ENCODE measurements at places on chromosomes 5 and 9.

GRCh38 chr9:94802793-94803192 is 76.3 kb downstream of the AOPEP start:
- DNase-seq: peak; percentile 48

DNA sequence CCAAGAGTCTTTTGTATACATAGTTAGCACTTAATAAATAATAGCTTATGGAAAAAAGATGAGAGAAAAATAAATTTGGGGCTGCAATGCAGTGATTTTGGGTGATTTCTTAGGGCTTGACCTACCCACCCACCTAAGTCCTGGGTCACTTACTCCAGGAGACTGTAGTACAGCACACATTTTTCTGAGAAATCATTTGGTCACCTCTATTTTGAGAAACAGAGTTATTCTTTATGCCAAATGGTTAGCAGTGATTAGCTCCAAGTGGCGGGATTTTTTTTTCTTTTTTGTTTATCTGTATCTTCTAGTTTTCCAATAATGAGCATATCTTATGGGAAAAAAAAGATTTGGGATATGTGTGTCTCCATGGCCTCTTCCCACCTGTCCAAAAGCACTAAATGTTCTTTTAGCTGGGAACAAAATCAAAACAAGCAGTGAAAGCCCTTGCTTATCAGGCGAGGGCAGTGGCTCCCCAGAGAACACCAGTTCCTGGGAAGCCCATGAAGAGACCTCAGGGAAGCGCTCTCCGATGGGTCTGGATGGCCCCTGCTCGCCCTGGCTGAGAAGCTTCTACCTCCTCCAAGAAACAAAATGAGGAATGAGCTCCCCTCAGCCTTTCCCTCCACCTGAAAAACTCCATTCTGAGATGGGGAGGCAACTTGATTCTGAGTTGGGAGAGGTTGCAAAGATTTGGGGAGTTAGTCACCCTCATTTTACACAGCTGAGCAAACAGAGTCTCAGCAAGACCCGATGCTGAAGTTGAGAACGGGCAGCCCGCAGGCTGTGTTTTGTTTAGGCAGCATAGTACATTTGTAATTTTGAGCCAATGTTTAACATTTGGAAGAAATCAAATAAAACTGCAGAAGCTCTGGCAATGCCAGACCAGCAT is 69.9 kb downstream of the CYFIP2 start:
- DNase-seq: peak; percentile 21

DNA sequence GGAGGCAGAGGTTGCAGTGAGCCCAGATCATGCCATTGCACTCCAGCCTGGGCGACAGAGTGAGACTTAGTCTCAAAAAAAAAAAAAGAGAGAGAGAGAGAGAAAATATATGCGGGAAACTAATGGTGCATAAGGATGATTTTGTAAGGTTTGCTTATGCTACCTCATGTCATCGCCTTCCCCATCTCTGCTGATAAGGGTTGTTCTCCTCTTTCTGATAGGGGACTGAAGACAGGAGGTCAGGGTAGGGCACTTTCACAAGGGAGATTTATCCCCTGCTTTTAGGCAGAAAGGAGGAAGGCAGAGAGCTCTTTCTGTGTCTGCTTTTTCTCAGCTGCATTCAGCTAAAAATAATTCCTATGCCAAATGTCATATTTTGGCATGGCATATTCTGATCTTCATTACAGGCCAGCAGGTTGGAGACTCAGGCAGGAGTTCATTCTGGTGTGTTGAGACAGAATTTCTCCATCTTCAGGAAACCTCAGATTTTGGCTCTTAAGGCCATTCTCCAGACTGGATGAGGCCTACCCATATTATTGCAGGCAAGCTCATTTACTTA is 220.2 kb downstream of the AUH start:
- DNase-seq: no peak

DNA sequence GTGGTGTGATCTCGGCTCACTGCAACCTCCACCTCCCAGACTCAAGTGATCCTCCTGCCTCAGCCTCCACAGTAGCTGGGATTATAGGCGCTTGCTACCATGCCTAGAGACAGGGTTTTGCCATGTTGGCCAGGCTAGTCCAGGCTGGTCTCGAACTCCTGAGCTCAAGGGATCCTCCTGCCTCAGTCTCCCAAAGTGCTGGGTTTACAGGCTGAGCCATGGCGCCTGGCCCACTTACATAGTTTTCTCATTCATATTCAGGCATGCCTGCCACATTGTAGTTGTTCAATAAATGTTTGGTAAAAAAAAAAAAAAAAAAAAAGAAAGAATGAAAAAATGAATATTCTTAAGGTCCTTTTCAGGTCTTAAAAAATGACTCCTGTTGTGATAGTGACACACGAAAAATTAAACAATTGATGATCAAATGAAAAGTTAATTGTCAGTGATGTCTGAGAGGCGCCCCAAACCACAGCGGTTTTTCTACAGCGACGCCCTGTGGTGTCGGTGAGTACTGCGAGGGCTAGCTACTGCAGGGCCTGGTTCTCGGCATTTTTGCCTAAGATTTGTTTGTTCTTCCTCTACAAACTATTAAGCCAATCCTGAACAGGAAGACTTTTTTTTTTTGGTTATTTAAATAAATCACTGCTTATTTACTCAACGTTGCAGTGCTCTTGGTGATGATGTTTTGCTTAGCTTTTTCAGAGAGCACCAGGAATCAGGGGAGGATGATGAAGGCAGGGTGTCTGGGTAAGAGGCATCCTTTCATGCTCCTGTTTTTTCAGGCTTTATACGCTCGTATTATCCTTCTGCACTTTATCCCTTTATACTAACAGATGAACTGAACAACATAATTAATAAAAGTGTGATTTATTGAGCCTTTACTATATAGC is 67.0 kb upstream of the DPYSL3 start:
- DNase-seq: no peak

GRCh38 chr9:98289614-98290201 is 34.3 kb upstream of the TBC1D2 start:
- no peak for DNase-seq
